Lower lobe of right lung (tissue), 2 donors: ENCODE measurements at places on chromosomes 13 and 19.

GRCh38 chr13:110869805-110870706 is 44.8 kb downstream of the ANKRD10 start:
- DNase-seq = peak; percentile 76

- no peak for DNase-seq
These were observed 84.6 kb upstream of the TRPC4 start for GRCh38 chr13:37954191-37954590.

DNA sequence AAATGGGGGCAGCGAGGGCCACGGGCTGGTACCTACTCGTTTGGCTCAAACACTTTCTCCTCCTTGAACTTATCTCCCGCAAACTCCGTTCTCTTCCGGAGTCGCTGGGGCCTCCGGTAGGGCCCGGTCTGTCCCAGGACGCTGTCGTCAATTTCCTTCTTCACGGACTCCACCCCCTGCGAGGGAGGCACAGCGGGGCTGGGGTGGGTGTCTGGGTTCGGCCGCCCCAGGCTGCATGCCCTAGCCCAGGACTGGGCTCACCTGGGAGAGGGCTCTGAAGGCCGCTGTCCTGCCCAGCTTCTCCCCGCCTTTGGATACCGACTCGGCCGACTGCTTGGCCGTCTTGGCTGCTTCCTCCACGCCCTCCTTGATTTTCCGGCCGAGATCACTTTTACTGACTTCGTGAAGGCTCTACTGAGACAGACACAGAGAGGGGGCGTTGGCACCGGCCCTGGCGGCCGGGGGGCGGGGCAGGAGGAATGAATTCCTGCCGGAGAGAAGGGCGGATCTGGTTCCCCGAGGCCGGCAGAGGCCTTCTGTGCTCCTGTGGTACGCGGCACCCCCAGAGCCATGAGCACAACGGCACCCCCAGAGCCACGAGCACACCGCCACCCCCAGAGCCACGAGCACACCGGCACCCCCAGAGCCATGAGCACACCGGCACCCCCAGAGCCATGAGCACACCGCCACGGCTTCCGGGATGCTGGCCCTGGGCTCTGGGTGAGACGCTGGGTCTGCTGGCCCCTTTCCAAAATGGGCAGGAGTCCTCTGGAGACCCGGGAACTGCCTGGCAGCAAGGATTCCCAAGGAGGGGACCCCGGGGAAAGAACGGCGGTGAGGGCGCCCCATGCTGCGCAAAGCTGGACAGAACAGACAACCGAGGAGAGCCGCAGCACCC is 8.1 kb upstream of the CTXN1 start:
- no peak for DNase-seq

DNA sequence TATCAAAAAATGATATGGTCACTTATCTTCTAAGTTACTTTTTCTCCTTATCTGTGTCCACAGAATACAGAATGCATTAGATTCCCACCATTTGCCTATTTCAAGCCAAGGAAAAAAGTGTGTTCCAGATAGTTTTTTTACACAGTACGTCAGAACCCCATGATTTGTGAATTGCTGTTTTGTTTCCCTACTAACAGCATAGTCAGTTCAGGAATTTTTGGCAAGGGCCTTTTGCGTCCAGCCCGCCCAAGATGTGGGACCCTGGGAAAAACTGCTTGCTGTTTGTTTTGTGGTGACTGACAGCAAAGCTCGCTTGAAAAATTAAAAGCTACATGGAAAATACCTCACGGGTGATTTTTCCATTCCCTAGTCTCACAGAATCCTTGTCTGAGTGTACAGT is 20.4 kb upstream of the FAM216B start:
- DNase-seq = no peak

DNA sequence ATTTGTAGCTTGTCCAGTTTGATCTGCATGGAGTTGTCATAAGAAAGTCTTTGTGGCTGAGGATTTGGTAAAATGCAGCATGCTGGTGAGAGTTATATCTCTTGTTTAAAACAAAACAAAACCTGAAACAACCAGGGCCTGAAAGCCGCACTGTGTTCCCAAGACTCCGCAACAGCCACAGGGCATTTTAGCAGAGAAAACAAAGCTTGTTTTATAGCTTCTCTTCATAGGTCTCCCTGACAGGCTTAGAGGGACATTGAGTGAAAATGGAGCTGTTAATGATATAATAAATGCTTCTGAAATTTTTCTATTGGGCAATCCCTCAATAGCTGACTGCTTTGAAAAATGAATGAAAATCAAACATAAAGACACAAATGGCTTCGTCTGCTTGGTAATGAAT is 148.7 kb upstream of the RNF113B start:
- no peak for DNase-seq

GRCh38 chr19:8255426-8256125 is 46.4 kb downstream of the CERS4 start:
- no peak for DNase-seq

- no peak for DNase-seq
These were observed 1.6 kb upstream of the ADAMTS10 start for GRCh38 chr19:8611877-8612806.
